ENCODE measurements at places on chromosomes 5 and 9. TPM values are rescaled to one million over a fixed set of nuclear protein-coding genes. Genes with fewer than 3 reads are reported as not detected.

DNA sequence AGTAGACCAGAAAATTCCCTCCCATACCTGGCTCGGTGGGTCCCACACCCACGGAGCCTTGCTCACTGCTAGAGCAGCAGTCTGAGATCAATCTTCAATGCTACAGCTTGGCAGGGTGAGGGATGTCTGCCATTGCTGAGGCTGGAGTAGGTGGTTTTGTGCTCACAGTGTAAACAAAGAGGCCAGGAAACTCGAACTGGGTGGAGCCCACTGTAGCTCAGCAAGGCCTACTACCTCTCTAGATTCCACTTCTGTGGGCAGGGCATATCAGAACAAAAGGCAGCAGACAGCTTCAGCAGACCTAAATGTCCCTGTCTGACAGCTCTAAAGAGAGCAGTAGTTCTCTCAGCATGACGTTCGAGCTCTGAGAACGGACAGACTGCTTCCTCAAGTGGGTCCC, 5.6 kb upstream of the GZMA start:
- DNase-seq: no peak

DNA sequence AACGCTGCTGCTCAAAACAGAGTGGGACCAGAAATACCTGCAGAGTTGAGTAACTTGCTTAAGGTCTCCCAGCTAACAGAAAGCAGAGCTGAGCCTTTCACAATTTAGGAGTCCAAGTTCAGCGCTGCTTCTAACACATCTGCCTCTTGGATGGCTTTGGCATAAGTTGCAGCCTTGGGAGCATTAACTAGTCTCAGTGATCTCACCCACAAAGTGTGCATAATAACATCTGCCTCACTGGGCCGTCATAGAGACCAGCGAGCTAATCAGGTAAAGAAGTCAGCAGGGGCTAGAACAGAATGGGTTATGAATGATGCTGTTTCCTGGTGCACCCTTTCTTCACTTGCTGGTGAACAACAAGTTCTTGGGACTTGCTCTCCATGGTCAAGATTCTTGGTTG, 36.5 kb downstream of the WWC1 start:
- DNase-seq: no peak

DNA sequence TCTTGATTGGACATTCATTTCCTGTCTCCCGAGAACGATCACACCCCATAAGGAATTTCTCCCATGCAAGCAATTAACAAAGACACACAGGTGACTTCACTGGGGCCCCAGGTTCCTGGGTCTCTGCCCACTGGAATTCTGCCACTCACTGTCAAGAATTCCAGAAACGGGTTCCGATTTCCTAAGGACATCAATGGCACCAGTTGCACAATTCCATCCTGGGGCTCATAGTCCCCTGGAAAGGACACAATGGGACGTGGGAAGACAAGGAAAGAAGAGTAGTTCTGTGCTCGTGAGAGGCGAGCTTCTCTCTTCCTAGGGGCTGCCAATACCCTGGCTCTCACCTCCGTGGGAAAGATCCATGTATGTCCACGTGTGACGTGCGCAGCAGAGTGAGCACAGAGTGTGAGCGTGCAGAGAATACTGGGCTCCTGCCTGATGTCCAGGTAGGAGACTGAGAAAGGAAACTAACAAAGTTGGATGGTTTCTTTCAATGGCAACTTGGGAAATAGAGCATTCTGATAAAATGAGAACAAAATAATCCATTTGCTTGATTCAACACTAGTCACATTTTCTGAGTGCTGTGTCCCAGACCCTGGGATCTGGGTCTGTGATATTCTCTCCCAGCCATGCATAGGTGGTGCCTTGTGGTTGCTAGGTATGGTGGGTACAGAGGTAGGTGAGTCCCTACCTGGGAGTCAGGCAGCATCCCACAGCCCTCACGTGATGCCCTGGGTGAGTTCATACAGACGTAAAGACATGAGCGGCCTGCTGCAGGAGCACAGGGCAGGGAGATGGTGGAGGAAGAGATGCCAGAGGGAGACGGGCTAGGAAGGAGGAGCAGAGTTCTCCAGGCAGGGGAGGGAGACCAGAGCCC, 159.8 kb downstream of the COL23A1 start:
- no peak for DNase-seq

DNA sequence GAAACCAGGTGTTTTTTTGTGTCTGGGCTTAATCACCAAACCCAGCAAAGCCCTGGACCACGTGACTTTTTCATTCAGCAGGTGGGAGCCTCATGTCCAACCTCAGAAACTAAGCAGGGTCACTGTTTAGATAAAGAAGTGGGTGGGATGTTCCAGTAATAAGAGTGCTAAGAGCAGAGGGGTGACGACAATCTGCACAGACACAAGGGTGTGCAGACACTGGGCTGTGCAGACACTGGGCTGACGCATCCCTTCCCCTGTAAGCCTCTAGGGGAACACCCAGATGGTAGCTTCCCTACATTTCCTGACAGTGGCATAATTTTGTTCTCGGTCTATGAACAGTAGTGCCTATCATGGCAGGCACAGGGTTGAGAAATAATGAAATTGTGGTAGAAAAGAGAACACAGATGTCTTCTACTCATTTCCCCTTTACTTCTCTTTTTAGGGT, 85.1 kb downstream of the SAXO1 start:
- DNase-seq: no peak

DNA sequence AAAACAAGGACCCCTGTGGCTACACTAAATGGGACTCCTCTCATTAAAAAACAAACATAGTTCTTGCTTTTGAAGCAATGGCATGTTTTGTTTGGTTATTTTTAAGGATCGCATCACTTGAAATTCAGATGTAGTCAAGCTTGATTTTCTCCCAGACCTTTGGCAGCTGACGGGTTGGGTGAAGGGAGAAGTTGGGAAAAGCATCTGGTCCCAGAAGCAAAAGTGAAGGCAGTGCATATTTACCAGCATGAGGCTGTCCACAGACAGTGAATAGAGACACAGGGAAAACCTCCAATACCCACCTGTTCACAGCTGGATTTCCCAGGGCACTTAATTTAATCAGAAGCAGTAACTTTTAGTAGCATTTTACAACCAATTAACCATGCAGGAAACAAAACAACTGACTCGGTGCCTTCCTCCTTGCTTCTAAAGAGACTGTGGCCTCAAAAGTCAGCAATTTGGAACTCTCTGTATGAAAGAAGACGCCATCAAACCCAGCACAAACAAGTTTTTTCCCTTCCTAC, 245.4 kb downstream of the EBF1 start:
- DNase-seq: no peak

The C9orf152 gene
- total RNA-seq: not detected

- DNase-seq: no peak
These were observed 414.2 kb downstream of the TAF11L14 start for GRCh38 chr5:18048449-18048848.

All from SJSA1 (cell line).